NCI-H1105 treated with DMSO at 0.1 percent for 48 hours (cell line): ENCODE measurements at places on chromosomes 2 and 18.
A peak's percentile ranks its signal among the peaks of the same experiment; 100 is the strongest.

- no peak for DNase-seq
These were observed 1601.1 kb downstream of the SUCLG1 start for GRCh38 chr2:82857967-82858366.

GRCh38 chr2:136098441-136098840 lies 19.5 kb downstream of the CXCR4 start:
- DNase-seq: no peak

DNA sequence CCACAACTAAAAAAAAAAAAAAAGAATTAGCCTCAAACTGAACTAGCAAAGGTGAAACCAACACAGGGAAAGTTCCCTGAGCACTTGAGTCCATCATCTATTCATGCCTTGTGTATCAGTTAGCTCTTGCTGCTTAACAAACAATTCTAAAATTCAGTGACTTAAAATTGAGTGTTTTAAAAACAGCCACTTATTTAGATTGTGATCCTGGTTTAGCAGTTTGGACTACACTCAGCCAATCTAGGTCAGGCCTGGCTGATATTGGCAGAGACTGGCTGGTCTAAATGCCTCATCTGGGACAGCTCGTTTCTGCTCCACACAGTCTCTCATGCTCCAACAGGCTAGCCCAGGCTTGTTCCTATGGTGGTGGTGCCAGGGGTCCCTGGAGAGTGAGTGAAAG lies 247.9 kb downstream of the ATAD2B start:
- no peak for DNase-seq

- no peak for DNase-seq
These were observed 7.0 kb downstream of the CRYGA start for GRCh38 chr2:208156439-208156838.

GRCh38 chr2:146068051-146068450 lies 1548.1 kb upstream of the ZEB2 start:
- no peak for DNase-seq

DNA sequence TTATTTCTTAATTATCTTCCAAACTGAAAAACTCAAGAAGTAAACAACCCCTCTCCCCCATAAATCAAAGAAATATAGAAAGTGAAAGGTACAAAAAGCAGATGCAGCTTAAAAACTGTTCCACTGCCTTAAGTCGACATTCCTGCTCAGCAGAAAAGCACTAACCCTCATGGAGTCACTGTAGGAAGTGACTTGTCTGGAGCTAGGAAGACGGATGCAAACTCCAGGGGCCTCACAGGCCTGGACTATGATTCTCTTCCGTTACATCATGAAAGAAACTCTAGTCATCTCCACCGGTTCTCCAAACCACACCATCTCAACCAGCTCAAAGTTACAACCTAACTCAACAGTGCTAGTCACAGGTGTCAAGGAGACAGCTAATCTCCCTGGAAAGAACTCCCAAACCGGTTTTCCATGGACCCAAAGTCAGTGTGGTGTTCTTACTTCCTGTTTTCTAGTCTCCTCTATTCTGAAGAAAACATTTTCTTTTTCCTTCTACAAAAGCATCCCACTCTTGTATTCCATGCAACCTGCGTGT lies 128.4 kb downstream of the PIEZO2 start:
- DNase-seq: no peak

DNA sequence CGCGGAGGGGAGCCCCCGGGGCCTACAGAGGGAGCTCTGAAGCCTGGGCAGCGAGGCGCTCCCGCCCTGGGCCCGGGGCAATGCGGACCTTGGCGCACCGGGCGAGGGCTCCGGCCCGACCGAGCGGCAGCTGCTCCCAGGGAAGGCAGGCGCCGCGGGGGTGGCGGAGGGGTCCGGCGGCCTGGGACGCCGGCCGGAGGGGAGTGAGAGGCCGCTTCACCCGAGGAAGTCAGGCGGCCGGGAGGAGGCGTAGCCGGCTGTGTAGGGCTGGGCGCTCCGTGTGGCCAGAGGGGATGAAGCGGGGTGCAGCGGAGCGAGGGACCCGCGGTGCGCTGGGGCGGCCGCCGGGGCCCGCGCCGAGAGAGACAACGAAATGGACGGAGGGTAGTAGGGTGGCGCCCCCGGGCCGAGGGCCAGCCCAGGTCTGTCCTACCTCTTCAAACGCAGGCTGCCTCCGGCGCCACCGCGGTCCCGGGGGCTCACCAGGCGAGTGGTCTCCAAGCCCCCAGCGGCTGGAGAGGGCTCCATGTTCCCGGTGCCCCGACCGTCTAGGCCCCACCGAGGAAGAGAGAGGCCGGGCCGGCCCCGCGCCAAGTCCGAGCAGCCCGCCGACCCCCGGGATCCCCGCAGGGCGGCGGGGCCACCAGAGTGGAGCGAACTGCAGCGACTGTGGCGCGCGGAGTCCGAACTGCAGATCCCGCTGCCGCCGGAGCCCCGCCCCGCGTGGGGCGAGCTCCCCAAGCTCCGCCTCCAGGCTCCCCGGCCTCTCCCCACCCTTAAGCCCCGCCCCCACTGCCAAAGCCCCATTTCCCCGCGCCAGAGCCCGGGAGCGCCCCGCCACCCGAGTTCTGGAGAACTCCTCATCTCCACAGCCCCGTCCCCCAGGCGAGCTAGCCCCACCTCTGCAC lies at the start of gene SLC30A3:
Gene SLC30A3 (minus strand): TSS at position 669 of the 908 bp plus-strand sequence. CDS start 141 bp downstream, at position 528.
- peak; percentile 55 for DNase-seq

DNA sequence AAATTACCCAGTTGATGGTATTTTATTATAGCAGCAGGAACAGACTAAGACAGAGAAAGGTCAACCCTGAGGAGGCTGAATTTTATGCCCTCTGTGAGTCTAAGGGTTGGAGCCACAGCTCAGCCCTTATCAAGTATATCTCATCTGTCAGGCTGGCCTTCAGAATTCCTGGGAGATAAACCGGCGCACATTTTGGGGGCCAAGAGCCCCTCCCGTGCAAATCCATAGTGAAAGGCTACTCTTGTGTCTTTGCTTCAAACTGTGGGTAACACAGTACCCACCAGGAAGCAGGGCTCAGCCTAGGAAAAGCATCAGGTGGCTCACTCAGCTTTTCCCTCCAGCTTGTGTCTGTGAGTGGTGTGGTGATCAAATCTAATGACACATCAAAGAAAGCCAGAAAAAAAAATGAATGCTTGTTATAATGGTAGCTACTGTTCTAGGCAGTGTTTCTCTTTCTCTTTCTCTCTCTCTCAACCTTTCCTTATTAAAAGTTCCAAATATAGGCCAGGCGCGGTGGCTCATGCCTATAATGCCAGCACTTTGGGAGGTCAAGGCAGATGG lies 25.0 kb upstream of the ASXL2 start:
- no peak for DNase-seq

GRCh38 chr18:10142496-10143160 lies 228.8 kb downstream of the VAPA start:
- DNase-seq: no peak

DNA sequence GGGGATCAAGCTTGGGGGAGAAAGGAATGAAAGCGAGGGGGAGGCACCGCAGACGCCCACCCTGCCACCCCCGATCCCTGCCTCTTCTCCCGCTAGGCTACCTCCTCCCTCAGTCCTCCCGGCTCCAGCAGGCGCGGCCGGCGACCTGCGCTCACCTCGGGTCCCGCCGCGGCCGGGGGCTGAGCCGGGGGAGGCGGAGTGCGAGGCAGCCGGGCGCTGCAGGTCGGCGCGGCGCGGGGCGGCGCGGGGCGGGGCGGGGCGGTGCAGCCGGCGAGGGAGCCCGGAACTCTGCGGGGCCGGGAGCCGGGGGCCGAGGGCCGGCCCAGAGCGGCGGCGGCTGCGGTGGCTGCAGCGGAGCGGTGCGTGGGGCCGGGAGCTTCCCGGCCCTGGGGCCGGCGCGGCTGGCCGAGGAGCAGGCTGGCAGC lies 477 bp downstream of the ACVR1 start:
- DNase-seq: peak; percentile 25

- DNase-seq: no peak
These were observed 68.3 kb upstream of the PPM1B start for GRCh38 chr2:44100351-44100750.

DNA sequence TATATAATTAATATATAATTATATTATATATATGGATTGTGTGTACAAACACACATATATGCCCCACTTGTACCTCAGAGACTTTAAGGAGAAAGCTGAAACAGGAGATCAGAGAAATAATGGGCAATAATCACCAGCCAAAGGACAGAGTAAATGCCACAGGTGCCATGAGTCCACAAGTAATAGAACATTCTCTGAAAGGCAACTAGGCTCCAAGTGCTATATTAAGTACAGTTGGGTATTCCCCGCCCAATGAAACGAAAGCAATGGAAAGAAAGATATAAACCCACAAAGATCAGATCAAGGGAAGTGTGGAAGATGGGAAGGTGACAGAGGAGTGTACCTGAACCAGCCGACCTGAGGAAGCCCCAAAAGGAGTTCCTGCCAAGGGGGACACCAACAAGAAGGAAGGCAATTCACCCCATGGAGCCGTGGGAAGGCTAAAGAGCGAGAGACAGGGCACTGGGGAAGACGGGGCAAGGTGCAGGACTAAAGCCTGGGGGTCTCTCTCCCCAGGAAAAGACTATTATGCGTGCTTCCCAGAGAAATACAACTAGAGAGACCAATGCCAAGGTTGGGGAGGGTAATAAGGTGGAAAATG lies 19.0 kb downstream of the DYM start:
- DNase-seq: peak; percentile 4

GRCh38 chr2:33655626-33656320 lies 56.7 kb upstream of the FAM98A start:
- DNase-seq: no peak

DNA sequence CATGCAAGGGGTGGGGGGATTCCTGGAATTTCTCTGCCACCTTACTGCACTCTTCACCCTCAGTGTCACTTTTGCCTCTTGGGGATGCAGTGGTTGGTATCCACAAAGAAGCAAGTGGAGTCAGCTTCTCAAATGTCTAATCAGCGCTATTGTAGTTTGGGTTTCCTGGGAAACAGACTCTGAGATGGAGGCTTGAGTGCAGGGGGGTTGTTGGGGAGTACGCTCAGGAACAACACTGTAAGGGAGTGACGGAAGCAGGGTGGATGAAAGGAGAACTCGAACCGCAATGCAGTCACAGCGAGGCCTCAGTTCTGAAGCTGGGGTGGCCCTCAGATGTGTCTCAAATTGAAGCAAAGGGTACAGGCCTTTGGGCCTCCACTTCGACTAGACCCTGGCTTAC lies 73.6 kb upstream of the EPC2 start:
- no peak for DNase-seq

GRCh38 chr2:20450201-20450999 lies 3.5 kb downstream of the RHOB start:
- no peak for DNase-seq

DNA sequence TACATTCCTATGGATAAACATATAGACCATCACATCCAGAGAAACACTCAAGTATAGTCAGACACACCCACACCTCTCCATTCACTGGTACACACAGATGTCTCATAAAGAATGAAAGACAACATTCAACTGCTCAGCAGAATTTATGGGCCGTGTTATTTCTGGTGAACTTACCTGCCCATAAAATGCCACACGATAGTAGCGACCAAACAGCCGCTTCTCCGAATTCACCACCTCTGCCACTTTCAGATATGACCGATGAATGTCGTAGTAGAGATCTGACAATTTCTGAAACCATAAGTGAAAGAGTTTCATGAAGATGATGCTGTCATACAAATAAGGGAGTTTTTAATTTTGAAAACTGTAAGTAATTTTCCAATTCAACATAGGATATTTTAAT lies 70.7 kb upstream of the CCDC195 start:
- no peak for DNase-seq

- DNase-seq: no peak
These were observed 215.6 kb downstream of the HDAC4 start for GRCh38 chr2:239184968-239185903.

- no peak for DNase-seq
These were observed 136.6 kb upstream of the RMP24 start for GRCh38 chr18:35835833-35836232.

GRCh38 chr2:123656590-123656989 lies 368.5 kb upstream of the CNTNAP5 start:
- DNase-seq: no peak

GRCh38 chr2:74454654-74455511 lies at the start of gene INO80B:
INO80B (plus strand) TSS chr2:74455087; CDS start chr2:74455117, 30 bp downstream.
- DNase-seq: peak; percentile 94

DNA sequence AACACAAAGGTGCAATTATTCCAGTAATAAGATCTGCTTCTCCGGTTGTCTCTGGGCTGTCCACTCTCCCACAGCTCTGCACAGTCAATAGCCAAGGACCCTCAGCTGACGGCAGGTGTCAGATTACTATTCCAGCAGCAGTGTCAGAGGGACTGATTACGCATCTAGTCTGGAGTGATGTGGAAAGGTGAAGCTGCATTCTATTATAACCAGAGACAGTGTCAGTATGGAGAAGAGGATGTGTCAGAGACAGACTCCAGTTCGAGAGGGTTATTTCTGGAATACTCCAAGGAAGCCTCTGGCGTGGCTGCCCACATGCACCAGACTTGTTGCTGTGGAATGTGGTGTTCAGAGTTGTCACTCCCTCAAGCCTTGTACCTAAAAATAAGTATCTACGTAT lies 163.6 kb upstream of the TMEM200C start:
- peak; percentile 63 for DNase-seq

GRCh38 chr2:13652531-13653313 lies 936.0 kb downstream of the TRIB2 start:
- DNase-seq: no peak

GRCh38 chr18:32175265-32175664 lies 14.6 kb upstream of the MEP1B start:
- no peak for DNase-seq

GRCh38 chr18:48839819-48840490 lies 110.8 kb downstream of the SMAD7 start:
- no peak for DNase-seq

DNA sequence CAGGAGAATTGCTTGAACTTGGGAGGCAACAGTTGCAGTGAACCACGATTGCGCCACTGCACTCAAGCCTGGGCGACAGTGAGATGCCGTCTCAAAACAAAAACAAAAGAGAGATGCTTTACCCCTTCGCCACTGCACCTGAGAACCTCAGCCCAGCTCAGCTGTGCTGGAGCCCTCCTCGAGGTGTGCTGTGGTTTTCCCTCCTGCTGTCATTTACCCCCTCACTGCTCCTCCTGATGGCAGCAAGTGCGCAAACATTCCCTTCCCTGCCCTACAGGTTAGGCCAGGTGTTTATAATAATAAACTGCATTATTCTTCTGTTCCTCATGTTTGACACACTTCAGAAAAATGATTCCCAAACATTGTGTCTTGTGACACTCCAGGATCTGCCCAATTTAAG lies 8.4 kb downstream of the FBXO36 start:
- DNase-seq: no peak

DNA sequence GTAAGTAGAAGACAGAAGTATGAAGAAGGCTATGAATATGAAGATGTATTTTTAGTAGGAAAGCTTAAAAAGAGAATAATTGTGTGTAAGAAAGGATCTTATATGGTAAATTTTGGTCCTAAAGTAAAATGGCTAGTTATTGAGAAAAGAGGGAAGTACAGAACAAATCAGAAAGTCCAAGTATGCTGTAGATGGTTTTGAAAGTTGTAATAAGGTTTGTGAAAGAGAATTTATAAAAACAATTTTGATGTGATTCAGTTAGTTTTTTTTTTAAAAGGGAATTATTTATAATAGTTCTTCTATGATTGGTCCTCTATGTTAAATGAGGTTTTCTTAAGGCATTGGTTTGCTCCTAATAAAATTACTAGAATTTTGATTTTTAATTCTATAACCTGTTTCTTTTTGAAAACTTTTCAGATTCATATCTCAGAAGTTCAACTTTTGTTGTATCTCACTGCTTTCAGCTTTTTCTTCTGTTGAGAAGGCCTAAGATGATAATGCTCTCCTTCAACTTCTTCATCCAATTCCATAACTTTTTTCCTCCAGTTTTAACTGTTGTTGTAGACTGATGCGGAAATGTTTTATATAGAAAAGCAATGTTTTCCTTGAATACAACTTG lies 322.7 kb downstream of the NOL4 start:
- no peak for DNase-seq

GRCh38 chr18:35159782-35160181 lies 81.1 kb upstream of the ZNF397 start:
- no peak for DNase-seq

GRCh38 chr2:47645246-47645645 lies 137.7 kb upstream of the MSH6 start:
- DNase-seq: no peak
